ENCODE measurements at places on chromosomes 2 and 18. TPM values are rescaled to one million over a fixed set of nuclear protein-coding genes. Genes with fewer than 3 reads are reported as not detected.

CRYGD gene
- not detected for total RNA-seq

ACVR1C gene
- total RNA-seq = 0.03 TPM

SULT1C4 gene
- not detected for total RNA-seq

LYG1 gene
- total RNA-seq = 1.7 TPM
